ENCODE measurements at places on chromosomes 4 and X.

DNA sequence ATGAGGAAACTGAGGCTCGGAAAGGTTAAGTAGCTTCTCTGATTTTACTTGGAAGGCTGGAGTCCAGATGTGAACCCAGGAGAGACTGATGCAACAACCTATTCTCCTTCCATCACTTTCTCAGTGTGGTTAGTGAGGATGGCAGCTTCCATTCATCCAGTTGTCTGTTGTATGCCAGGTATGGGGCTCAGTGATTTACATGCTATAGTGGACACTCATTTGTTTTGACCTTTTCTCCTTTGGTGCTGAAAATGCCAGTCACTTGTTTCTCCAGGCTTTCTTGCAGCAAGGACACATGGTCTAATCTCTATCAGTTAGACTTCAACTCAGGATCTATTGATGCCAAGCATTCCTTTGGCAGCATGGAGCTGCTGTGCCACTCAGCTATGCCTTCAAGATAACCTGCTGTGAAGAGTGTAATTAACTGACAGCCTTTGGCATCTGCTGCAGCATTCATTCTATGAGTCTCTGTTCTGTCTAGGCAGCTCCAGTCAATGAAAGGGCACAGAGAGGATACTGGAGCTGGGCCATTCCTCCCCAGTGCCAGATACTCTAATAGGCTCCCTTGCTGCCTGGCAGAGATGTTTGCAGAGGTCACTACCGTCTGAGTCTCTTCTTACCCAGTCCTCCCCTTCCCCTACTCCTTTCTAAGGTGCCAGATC is 11.0 kb upstream of the CWH43 start:
- peak; percentile 55 for DNase-seq

DNA sequence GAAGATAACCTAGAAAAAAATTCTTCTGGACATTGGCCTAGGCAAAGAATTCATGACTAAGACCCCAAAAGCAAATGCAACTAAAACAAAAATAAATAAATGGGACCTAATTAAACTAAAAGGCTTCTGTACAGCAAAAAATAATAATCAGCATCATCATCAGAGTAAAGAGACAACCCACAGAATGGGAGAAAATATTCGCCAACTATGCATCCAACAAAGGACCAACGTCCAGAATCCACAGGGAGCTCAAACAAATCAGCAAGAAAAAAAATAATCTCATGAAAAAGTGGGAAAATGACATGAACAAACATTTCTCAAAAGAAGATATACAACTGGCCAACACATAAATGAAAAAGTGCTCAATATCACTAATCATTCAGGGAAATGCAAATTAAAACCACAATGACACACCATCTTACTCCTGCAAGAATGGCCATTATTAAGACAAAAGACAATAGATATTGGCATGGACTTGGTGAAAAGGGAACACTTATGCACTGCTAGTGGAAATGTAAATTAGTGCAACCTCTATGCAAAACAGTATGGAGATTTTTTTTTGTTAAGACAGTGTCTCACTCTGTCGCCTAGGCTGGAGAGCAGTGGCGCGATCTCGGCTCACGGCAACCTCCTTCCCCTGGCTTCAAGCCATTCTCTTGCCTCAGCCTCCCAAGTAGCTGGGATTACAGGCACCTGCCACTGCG is 29.9 kb downstream of the ELF2 start:
- DNase-seq = no peak

DNA sequence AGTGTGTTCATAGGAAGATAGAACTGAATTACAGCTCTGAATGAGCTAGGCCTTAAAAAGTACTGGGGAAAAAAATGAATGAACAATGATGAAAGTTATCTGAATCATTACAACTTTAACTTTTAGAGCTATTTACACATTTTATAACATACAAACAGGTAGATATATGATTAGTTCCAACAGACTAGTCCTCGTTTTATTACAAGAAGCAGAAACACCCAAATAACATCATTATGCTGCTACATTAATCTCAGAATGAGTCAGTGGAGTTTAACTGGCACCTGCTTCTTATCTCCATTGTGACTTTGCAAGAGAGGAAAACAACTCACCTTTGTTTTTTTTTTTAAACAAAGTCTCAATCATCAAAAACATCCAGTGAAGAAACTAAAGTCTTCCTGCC is 15.2 kb downstream of the ATP8A1 start:
- DNase-seq = no peak

DNA sequence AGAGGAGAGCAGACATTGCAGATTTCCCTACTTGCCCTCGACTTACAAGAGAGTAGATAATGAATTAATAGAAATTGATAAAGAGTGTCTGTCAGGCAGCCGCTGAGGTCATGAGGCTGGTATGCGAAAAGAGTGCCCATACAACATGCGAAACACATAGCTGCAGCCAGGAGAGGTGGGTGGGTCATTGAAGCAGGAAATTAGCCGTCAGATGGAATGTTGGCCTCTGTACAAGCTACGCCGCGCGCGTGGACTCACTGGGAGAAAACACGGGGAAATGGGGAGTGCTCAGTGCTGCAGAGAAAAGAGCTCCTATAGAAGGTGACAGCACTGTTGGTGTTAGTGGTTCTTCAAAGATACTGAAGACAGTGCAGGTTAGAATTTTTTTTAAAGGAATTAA is 125.1 kb downstream of the RAPGEF2 start:
- DNase-seq = peak; percentile 75
